Tibial artery (tissue), 4 donors: ENCODE measurements at places on chromosomes 7 and 10.
A peak's percentile ranks its signal among the peaks of the same experiment; 100 is the strongest.

GRCh38 chr10:49830016-49830415 lies 67.9 kb upstream of the OGDHL start:
- DNase-seq: no peak

GRCh38 chr7:128884561-128885369 lies 22.1 kb downstream of the ATP6V1F start:
- DNase-seq: no peak

- DNase-seq: no peak
These were observed 315.8 kb upstream of the TPK1 start for GRCh38 chr7:145151676-145152075.

- DNase-seq: no peak
These were observed 353.1 kb downstream of the THSD7A start for GRCh38 chr7:11478882-11479281.

- no peak for DNase-seq
These were observed 64.1 kb downstream of the ZMIZ1 start for GRCh38 chr10:79132681-79133381.

GRCh38 chr7:77734659-77735421 lies 38.6 kb downstream of the RSBN1L start:
- DNase-seq: no peak

GRCh38 chr10:58817201-58817846 lies 304.7 kb downstream of the BICC1 start:
- DNase-seq: no peak

- no peak for DNase-seq
These were observed 48.8 kb upstream of the ATOH7 start for GRCh38 chr10:68280758-68281157.

GRCh38 chr7:47439181-47439667 lies 142.7 kb downstream of the TNS3 start:
- no peak for DNase-seq

- no peak for DNase-seq
These were observed 43.1 kb downstream of the DENND2A start for GRCh38 chr7:140597428-140597949.

- no peak for DNase-seq
These were observed 133.5 kb upstream of the CDK13 start for GRCh38 chr7:39816462-39817060.

DNA sequence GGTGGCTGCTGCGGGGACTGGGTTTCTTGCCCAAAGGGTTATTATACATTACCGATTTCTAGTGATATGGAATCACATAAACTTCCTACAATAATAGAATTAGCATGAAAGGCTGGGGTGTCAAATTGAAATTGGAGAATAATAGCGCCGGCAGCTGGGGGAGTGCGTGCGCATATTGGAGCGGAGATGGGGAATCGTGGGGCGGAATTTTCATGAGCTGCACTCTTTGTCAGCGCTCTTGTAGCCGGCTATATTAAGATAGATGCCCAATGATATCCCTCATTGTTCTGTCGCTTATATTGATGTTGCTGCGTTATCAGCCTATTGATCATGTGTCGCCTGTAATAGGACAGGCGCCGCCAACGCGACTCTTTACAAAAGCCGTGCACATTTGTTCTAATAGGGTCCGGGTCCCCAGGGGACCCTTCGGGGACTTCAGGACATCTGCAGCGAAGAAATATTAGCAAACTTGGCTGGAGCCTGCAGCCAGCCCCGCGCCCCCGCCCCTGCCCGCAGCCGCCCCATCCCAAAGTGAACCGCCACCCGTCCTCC lies 5.1 kb downstream of the UNCX start:
- DNase-seq: no peak

DNA sequence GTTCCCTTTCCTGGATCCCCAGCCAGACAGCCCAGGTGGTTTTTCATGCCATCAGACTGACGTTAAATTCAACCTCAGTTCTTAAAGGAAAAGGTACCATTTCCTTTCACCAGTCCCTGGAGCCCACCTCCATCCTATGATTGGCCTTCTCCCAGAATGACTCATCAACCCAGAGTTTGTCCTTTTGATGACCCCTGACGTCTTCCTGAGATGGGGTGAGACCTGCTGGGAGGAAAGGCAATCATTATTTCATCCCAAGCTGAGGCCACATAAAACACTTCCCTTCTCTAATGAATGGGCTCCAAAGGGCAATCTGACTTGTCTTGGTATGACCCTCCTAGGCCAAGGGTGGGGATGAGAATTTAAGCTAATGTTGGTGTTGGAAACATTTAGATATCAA lies 750.7 kb downstream of the SUGCT start:
- no peak for DNase-seq

DNA sequence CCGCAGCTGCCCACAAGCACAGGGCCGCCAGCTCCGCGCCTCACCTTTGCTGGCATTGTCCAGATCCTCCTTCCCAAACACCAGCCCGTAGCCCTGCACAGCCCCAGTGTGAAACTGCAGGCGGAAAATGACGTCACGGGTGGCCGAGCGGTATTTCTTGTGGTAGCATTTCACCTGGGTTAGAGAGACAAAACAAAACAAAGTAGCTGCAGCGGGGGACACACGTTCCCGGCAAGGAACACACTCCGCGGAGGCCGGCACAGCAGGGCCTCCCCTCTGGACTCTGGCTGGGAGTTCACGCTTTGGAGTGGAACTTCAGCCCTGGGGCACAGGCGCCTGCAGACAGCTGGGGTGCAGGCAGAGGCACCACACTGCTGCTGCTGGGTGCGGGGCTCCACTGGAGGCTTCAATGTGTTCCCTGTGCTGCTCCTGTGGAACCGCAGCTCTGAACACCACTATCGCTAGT lies 181.1 kb downstream of the TNS3 start:
- DNase-seq: peak; percentile 45
